Keratinocyte (primary cell): ENCODE measurements at places on chromosomes 2 and 18. TPM values are rescaled to one million over a fixed set of nuclear protein-coding genes. Genes with fewer than 3 reads are reported as not detected.
A peak's percentile ranks its signal among the peaks of the same experiment; 100 is the strongest.

The GAREM1 gene
- 2.8 to 3.8 TPM (median 3.6 TPM) in 3 replicates for polyA plus RNA-seq

The CNRIP1 gene
- 0.04 TPM in 1 of 3 replicates, not detected in the others for polyA plus RNA-seq

- peaks cover 29% of the 10 kb centered on the region for H3K4me1 ChIP-seq
- H3K27ac ChIP-seq, result no peak overlapping the region
- no peak overlapping the region for H3K4me3 ChIP-seq
- H3K27me3 ChIP-seq, result no peaks in the 10 kb centered on the region
- peaks cover 2% of the 10 kb centered on the region for H3K36me3 ChIP-seq
Observed at GRCh38 chr2:241274127-241274526, 41.3 kb downstream of the HDLBP start.

DNA sequence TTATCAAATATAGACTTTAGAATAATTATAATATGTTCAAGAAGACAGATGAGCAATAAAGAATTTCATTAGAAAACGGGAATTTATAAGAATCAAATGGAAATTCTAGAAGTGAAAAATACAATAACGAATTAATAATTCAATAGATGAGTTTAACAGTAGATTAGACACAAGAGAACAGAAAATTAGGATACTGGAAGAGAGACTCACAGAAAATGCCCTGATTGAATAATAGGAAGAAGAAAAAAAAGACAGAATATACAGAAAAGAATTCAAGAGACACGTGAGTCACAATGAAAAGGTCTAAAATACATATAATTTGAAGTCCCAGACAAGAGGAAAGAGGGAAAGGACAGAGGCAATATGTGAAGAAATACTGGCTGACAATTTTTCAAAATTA lies 354.7 kb downstream of the CLIP4 start:
- no peaks in the 10 kb centered on the region for H3K27me3 ChIP-seq
- no peaks in the 10 kb centered on the region for H3K36me3 ChIP-seq
- no peak overlapping the region for H3K4me3 ChIP-seq
- no peak overlapping the region for H3K27ac ChIP-seq
- no peaks in the 10 kb centered on the region for H3K4me1 ChIP-seq

The TRIM43 gene
- not detected in 3 replicates for polyA plus RNA-seq

DNA sequence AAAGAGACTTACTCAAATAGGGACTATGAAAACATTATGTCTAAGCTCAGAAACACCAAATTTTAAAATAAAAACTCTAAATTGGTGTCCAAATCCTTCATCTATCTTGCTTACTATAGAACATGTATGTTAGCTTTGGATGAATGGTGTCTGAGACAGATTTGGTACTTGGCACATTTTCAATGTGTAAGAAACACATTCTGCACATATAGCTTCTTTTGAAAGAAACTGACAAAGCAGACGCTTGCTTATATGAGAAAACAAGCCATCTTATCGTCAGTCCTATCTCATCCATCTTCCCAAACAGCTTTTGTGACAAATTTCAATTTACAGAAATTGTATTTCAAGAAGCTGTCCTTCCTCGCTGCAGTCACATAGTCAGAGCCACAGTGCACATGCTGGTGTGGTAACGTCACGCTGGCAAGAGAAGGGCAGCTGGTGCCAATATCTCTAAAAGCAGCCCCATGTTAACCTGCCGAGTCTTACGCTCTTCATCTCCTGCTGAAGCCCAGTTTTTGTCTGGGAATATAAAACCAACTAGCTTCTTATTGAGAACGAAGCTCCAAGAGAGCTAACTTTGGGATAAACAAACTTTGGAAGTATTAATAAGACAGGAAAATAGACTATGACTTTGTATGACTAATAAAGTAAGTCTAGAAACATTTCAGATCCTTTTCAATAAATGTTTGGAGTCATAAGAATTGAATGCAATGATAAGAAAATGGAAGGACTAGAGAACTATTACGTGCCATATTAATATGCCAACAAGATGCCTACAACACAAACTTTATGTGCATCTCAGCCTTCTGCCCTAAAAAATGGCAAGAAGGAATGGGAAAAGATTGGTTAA lies 74.9 kb upstream of the TFCP2L1 start:
- no peaks in the 10 kb centered on the region for H3K27me3 ChIP-seq
- H3K4me1 ChIP-seq, result peaks cover 32% of the 10 kb centered on the region

- H3K4me1 ChIP-seq, result no peaks in the 10 kb centered on the region
- H3K36me3 ChIP-seq, result no peaks in the 10 kb centered on the region
- H3K4me3 ChIP-seq, result no peak overlapping the region
Observed at GRCh38 chr2:124915567-124915966, 890.5 kb downstream of the CNTNAP5 start.

The PLGLB1 gene
- 0.10 to 0.38 TPM (median 0.11 TPM) in 3 replicates for polyA plus RNA-seq

GRCh38 chr2:61770746-61771145 lies 83.1 kb downstream of the FAM161A start:
- peak overlapping the region; percentile 92 for H3K27ac ChIP-seq
- H3K4me1 ChIP-seq, result peaks cover 12% of the 10 kb centered on the region
- DNase-seq, result no peak
- no peak overlapping the region for H3K4me3 ChIP-seq
